ENCODE measurements at places on chromosomes 2 and 18.

- no peak for DNase-seq
Measured at GRCh38 chr18:8611916-8612576, 2.8 kb downstream of the RAB12 start.

DNA sequence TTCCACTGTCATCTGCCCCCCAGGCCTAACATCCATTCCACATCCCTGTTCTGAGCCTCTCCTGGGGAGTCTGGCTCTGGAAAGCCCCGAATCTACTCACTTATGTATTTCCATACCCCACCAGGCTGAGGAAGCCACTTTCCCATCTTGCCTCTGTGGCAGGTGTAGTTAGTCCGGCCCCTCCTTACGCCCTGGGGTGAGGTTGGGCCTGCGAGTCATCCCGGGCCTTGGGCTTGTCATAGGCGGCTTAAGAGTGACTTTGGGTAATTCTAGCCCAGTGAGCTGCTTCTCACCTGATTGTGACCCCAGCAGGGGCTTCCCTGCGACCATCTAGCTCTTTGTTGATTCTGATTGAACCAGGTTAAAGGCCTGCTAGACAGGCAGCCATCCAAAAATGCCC, 21.1 kb downstream of the PCARE start:
- no peak for DNase-seq

DNA sequence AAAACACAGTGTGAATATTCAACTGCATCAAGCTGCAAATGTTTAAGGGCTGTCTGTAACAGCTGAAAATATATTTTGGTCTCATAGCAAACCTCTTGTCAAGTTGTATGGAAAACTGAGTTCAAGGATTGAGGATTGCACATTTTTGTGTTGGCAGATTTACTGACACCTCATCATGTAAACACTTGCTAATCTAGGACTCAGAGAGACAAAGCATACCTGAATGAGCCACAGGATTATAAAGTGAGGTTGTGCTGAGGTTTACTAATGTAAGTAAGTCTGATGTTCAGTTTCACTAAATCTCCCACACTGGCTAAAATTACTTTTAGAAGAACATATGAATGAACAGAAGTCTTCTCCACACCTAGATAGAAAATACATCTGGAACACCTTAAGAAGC, 1993.1 kb upstream of the CELF4 start:
- no peak for DNase-seq

DNA sequence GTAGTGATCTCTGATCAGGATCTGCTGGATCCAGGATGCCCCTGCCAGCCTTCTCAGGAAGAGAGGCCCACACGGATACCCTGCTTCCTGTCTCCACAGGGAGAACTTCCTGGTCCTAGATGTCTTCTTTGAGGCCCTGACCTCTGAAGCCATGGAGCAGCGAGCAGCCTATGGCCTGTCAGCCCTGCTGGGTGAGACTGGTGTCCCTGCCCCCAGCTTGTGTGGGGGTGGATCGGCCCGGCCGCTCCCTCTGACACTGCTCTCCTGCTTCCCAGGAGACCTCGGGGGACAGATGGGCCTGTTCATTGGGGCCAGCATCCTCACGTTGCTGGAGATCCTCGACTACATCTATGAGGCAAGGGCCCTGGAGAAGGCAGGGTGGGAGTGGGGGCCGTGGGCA, 6.6 kb downstream of the CHPF start:
- no peak for DNase-seq

DNA sequence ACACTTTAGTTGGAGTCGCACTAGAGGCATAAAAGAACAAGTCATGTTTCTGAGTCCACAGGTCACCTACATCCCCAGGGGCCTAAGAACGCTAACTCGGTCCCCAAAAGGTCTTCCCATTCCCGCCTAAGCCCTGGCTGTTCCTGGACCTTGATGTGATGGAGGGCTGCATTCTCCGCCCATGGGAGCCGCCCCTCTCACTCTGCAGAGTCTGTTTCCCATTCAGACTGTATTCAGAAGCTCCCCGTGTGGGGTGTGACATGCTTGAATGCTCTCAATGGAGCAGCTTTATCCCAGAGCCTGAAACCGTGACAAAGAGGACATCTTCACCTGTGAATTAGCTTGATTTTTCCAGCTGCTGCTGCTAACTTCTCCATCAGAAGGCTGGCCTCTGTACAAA, 319.0 kb upstream of the KLHL29 start:
- DNase-seq: no peak

- no peak for DNase-seq
Measured at GRCh38 chr2:108396845-108397244, 19.1 kb downstream of the SULT1C4 start.

- DNase-seq: no peak
Measured at GRCh38 chr2:190069936-190070696, 7.6 kb upstream of the MSTN start.

DNA sequence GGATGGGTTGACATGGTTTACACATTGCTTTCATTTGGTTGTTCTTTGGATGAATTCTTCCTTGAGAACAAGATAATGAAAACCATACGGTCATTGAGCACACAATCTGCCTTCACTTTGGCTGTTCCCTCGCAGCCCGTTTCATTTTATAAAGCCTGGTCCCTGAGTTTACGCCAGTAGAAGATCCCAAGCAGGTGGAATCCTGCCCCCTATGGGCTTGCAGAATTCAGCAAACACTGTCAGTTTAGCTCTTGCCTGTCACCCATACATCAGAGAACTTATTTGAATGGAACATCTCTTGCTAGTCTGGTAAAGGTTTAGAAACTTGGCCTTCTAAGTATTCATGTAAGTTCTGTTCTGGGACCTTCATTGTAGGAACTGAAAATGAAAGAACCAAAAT, 666.4 kb upstream of the ZEB2 start:
- no peak for DNase-seq

- no peak for DNase-seq
Measured at GRCh38 chr2:207676827-207677354, 34.5 kb upstream of the CCNYL1 start.

DNA sequence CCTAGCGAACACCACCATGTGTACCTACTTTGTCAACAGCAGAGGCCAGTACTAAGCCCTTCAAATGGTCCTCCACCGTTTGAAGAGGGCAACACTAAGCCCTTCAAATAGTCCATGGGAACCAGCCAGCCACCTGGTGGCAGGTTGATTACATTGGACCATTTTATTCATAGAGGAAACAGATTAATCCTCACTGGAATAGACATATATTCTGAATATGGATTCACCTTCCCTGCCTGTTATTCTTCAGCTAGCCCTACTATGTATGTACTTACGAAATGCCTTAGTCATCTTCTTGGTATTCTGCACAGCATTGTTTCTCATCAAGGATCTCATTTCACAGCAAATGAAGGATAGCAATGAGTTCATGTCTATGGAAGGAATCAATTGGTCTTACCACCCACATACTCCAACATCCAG, 10.0 kb upstream of the ZNF396 start:
- no peak for DNase-seq

DNA sequence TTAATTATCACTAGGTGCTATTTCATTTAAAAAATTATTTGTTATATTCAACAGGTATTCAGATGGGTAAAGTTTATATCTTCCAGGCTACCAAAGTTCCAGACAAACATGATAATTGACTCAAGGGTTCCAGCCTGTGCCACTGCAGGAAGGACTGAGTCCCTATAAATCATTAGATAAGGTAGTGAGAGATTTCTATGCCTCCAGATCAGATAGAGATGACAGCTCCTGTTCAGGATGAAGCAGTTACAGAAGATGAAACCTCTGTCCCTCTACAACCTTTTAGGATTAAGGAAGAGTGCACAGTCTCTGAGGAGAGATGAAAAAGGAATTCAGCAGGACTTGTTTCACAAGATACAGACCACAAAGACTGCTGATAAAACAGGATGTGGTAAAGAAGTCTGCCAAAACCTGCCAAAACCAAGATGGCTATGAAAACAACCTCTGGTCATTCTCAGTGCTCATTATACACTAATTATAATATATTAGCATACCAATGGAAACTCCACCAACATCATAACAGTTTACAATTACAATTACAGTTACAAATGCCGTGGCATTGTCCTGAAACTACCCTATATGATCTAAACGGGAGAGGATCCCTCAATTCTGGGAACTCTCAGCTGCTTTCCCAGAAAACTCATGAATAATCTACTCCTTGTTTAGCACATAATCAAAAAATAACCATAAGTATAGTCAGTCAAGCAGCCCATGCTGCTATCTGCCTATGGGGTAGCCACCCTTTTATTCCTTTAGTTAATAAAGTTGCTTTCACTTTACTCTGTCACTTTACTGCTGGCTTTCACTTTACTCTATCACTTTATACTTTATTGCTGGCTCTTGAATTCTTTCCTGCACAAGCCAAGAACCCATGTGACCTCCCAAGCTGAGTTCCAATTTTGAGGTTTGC, 288.5 kb downstream of the PDE11A start:
- DNase-seq: peak; percentile 38

DNA sequence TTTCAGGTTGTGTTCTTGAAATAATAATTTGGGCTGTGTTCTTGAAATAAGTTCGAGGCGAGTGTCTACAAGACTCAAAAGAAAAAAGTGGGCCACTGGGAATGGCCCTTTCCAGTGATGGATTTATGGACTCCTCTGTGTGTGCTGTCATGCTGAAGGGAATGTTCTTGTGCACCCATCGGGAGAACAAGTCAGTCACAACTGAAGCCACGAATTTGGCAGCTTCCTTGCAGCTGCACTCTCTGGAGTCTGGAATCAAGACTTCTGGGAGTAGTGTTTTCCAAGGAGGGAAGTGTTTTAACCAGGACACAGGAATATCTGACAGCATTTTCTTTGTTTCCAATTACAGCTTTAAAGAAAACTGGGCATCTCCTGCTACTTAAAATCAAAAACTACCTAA, 620 bp downstream of the SLC14A1 start:
- DNase-seq: no peak

DNA sequence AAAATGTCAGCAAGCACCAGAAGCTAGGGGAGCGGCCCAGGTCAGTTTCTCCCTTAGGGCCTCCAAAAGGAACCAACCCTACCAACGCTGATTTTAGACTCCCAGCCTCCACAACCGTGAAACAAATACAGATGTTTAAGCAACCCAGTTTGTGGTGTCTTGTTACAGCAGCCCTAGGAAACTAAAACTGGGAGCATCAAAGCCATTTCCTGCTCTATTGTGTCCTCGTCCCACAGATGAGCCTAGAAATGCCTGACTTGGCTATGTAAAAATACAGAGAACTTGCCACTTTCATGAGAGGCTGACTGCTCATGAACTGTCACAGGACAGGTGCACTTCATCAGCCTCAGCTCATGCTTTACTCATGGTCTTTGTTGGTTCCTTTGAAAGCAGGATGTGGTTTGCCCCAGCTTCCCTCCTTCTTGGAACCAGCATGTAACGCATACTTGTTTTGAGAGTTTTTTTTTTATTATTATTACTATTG, 97.6 kb upstream of the SLC39A10 start:
- DNase-seq: peak; percentile 88

DNA sequence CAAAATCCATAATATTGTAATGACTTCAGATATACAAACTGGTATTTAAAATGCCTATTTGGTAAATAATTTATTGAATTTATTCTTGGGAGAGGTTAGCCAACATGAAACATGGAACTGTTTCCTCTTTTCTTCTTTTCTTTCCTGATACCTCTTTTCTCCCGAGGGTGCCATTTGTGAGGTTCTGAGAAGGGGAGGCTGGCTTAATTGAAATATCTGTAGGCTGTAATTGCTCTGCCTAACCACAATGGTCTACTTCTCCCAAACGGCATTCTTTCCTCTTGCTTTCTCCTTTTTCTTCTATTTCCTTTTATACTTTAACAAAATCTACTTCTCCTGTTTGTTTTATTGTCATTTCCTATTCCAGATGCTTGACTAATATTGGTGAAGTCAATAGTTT, 114.9 kb downstream of the TCF4 start:
- DNase-seq: no peak

DNA sequence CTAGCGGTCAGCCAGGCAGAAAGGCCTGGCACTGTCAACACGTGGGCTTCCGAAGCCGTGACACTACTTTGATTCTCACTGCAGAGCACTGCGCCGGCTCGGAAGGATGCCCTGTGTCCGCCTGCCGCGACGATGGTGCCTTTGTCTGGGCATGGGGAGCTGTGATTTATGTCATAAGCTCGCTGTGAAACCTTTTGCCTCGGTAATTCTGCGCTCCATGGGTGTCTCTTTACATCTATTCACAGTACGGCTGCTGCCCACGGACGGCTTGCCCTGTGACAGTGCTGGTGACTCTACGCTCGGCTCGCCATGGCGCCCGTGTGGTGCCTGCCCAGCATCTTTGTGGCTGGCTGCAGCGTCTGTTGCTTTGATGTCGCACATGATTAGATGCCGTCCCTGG, 43.1 kb upstream of the GBX2 start:
- no peak for DNase-seq

DNA sequence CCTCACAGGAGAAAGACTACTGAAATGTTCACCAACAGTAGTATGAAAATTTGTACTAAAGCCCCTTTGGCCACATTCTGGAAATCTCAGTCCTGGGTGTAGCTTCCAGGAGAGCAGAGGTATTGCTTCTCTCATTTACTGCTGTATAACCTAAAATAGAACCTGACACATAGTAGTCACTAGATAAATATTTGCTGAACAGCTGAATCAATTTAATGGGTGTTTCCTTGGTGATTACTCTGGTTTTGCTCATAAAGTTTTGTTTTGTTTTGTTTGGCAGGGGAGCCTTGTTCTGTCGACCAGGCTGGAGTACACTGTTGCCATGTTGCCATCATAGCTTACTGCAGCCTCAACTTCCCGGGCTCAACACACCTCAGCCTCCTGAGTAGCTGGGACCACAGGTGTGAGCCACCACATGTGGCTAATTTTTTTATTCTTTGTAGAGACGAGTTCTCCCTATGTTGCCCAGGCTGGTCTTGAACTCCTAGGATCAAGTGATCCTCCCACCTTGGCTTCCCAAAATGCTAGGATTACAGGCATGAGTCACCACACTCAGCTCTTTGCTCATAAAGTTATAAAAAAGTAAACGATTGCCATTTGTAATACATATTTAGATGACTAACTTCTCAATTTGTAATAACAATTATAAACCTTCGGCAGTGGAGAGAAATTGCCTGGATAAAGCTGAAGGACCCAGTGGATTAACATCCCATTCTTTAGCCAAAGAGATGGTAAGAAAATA, 11.5 kb upstream of the PARD3B start:
- no peak for DNase-seq

GRCh38 chr2:1476617-1477195, 63.4 kb downstream of the TPO start:
- DNase-seq: no peak
